ENCODE measurements at places on chromosomes 3 and 15. TPM values are rescaled to one million over a fixed set of nuclear protein-coding genes. Genes with fewer than 3 reads are reported as not detected.

CCDC39 gene
- total RNA-seq, result not detected

PLOD2 gene
- 649 TPM for total RNA-seq

PLXNA1 gene
- 34.5 TPM for total RNA-seq

KY gene
- not detected for total RNA-seq

OR5K2 gene
- total RNA-seq, result not detected

MFGE8 gene
- total RNA-seq, result 55.8 TPM

CPNE9 gene
- not detected for total RNA-seq
